ENCODE measurements at places on chromosomes 13 and 19. TPM values are rescaled to one million over a fixed set of nuclear protein-coding genes. Genes with fewer than 3 reads are reported as not detected.

ZNF799 gene
- 3.9 TPM for total RNA-seq

DNA sequence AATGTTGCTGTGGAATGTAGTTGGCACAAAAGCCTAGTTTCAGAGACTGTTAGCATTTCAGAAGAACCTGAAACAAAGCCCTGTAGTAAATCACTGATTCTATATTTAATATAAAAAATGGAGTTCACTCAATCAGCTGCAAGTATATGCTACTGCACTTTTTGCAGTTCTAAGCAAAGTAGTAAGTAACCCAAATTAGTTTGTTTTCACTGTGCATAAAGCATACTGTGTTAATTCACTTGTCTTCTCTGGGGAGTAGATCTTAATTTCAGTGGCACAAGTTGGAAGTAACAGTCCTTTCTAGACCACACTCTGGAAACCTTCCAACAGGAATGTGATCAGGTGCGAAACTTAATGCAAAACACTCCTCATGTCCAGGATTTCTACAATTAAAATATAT, 139.3 kb downstream of the DACH1 start:
- H3K27ac ChIP-seq, result no peak overlapping the region
- H3K27me3 ChIP-seq, result no peaks in the 10 kb centered on the region
- H3K36me3 ChIP-seq, result no peaks in the 10 kb centered on the region
- H3K4me3 ChIP-seq, result no peak overlapping the region
- H3K4me1 ChIP-seq, result no peaks in the 10 kb centered on the region

OR7C1 gene
- 0.17 TPM for total RNA-seq

DNA sequence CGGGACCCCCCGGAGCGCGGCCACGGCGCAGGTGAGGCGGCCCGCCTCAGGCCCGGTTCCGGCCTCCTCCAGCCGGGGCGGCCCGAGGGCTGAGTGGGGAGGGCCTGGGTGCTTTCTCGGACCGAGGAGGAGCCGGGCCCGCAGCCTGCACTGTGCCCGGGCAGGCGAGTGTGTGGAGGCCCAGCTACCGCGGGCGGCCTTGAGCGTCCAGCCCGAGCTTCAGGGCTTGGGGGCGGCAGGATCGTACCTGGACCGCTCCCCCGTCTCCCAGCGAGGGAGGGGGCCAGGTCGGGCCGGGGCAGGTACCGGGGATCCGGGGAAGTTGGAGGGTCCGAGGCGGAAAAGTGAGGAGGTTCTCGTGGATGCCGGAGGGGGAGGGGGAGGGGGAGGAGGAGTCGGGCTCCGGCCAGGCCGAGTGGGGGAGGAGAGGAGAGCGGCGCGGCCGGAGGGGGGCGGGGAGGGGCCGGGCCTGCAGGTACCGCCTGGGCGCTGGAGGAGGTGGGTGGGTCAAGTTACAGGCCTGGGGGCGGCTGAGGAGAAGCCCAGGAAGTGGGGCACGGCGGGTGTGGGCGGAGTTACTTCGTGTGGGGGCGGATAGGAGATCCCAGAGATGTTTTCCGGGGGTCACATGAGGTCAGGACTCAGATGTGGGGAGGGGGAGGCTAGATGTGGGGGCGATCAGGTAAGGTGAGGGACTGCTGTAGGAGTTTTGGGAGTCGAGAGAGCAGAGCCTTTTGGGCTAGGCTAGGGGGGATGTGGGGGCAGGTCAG, 545 bp downstream of the NACC1 start:
- H3K4me1 ChIP-seq, result peaks cover 45% of the 10 kb centered on the region
- no peaks in the 10 kb centered on the region for H3K27me3 ChIP-seq
- peak; percentile 55 for DNase-seq
- peak overlapping the region; percentile 100 for H3K4me3 ChIP-seq
- peaks cover 13% of the 10 kb centered on the region for H3K36me3 ChIP-seq

All from heart left ventricle (tissue), 16 donors.